Anterior cingulate cortex (tissue), 58 donors: ENCODE measurements at places on chromosomes 1 and 21.

GRCh38 chr21:31342348-31342747 is 1.7 kb downstream of the TIAM1 start:
- no peak for DNase-seq

GRCh38 chr1:8004803-8005573 is 21.1 kb downstream of the ERRFI1 start:
- no peak for DNase-seq

- no peak for DNase-seq
Observed at GRCh38 chr1:26413031-26413430, 2.4 kb downstream of the LIN28A start.

- no peak for DNase-seq
Observed at GRCh38 chr1:114034567-114035303, 55.5 kb downstream of the OLFML3 start.

DNA sequence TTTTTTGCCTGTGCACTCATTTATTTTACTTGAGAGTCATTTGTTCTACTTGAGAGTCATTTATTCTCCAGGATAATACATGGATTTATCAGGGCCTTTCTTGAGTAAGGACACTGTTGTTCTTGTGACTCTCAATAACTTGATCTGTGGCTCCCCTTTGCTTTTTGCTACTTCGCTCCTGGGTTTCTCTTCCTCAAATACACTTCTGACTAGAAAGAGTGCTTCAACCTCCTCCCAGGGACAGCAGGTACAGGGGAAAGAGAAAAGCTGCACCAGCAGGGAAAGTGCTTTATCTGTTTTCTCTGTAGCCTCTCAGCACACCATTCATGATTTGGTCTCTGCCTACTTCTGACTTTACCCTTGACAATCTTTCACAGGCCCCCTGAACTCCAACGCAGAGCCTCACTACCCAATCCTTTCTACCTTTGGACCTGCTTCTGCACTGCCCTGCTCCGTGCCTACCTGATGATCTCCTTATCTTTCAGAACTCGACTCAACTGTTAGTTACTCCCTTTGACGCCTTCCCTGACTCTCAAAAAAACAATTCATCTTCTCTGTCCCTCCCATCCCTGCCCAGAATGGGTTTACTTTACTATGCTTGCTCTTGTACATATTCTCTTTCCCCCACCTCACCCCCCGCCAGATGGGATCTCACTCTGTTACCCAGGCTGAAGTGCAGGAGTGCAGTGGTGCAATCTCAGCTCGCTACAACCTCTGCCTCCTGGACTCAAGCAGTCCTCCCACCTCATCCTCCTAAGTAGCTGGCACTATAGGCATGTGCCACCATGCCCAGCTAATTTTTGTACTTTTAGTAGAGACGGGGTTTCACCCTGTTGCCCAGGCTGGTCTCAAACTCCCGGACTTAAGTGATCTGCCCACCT is 15.6 kb upstream of the PIGM start:
- DNase-seq, result no peak

GRCh38 chr1:248881261-248881660 is 22.4 kb upstream of the ZNF692 start:
- no peak for DNase-seq
